Fibroblast of the aortic adventitia (primary cell): ENCODE measurements at places on chromosomes 3 and 15.

GRCh38 chr3:108724101-108724500 is 33.1 kb downstream of the RETNLB start:
- no peak for DNase-seq

DNA sequence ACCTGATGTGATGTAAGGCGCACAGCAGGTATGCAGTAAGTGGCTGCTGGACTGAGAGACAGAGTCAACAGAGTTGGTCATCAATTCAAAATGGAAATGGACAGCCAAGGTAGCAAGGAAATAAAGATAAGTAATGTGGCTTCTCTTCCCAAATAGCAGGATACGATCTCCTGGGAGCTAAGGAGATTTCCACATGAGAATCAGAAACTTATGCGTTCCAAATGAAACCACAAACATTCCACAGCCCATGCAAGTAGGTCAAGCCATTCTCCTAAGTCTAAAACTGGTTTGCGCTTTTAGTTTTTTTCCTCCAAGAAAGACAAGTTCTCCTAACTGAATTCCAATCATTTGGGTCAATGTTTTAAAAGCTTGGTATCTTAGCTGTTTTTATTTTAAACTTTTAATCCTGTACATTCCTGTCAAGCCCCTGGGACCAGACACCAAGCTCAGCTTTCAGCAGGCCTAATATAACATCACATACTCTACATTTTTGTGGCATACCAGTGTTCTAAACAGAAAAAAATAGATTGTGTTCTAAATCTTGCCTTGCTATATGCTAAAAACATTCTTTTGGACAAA is 73.7 kb upstream of the TSPAN3 start:
- DNase-seq: peak; percentile 98

GRCh38 chr3:134677196-134677986 is 26.6 kb upstream of the KY start:
- DNase-seq: no peak

DNA sequence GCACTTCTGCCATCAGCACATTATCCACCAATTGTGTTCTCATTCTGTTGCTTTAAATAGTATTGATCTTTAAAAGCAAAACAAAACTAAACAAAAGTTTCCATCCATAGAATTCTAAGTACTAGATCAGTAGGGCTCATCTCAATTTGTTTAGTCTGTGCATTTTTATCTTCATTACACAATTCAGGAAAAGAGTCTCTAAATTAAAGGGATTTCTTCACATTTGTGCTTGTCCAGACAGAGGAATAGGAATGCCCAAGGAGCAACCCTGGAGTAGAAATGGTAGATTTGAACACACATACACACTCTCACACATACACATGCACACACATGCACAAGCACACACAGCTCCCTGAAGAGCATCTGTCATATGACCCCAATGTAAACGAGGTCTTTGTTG is 21.4 kb downstream of the LMCD1 start:
- DNase-seq: no peak

- no peak for DNase-seq
These were observed 346.8 kb upstream of the ZNF717 start for GRCh38 chr3:76132154-76132470.

DNA sequence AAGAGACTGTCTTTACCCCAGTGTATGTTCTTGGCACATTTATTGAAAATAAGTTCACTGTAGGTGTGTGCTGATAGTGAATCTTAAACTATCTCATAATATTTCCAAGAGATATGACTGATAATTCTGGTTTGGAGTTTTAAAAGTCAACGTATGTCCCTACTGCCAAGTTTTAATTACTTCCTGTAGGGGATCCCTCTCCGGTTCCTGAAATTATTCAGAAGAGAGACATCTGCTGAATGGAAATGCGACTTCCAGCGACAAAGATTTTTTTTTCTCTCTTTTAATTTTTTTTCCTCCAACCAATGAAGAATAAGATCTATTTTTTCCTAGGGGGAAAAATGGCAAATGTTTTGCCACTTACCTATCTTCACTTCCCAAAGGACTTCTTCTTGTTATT is 498.9 kb upstream of the TGFBR2 start:
- DNase-seq: no peak

GRCh38 chr3:65660000-65660598 is 378.6 kb downstream of the MAGI1 start:
- DNase-seq: no peak
